ENCODE measurements at places on chromosomes 2 and 18.

DNA sequence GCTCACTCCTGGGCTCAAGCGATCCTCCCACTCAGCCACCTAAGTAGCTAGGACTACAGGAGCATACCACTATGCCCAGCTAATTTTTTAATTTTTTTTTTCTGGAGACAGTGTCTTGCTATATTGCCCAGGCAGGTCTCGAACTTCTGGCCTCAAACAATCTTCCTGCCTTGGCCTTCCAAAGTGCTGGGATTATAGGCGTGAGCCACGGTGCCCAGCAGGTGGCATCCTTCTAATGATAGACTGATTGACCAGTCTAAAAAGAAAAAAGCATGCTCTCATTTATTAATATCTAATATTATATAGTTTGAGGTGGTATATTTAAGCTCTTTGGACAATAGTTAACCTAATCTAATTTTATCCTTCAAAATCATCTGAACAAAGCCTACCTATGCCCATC lies 198.6 kb downstream of the CAMKMT start:
- H3K36me3 ChIP-seq: no peaks in the 10 kb centered on the region
- H3K27me3 ChIP-seq: no peaks in the 10 kb centered on the region
- DNase-seq: no peak
- no peak overlapping the region for H3K4me3 ChIP-seq
- H3K4me1 ChIP-seq: no peaks in the 10 kb centered on the region
- no peak overlapping the region for H3K27ac ChIP-seq

- H3K27me3 ChIP-seq: no peaks in the 10 kb centered on the region
- no peak for DNase-seq
- no peaks in the 10 kb centered on the region for H3K4me1 ChIP-seq
Measured at GRCh38 chr2:184769023-184769422, 170.7 kb downstream of the ZNF804A start.

GRCh38 chr2:25951071-25951547 lies 31.2 kb downstream of the KIF3C start:
- no peak overlapping the region for H3K27ac ChIP-seq
- H3K4me1 ChIP-seq: no peaks in the 10 kb centered on the region
- H3K4me3 ChIP-seq: no peak overlapping the region
- peak; percentile 76 for DNase-seq

GRCh38 chr2:208426412-208427045 lies 19.9 kb downstream of the PTH2R start:
- H3K4me1 ChIP-seq: no peaks in the 10 kb centered on the region
- H3K36me3 ChIP-seq: peaks cover 2% of the 10 kb centered on the region
- H3K4me3 ChIP-seq: no peak overlapping the region
- H3K27me3 ChIP-seq: no peaks in the 10 kb centered on the region
- no peak for DNase-seq

GRCh38 chr2:149873936-149874335 lies 286.4 kb upstream of the MMADHC start:
- H3K4me3 ChIP-seq: no peak overlapping the region
- no peak for DNase-seq
- H3K36me3 ChIP-seq: no peaks in the 10 kb centered on the region
- H3K4me1 ChIP-seq: no peaks in the 10 kb centered on the region

GRCh38 chr2:48232351-48232750 lies 297.6 kb upstream of the STON1 start:
- peaks cover 22% of the 10 kb centered on the region for H3K4me1 ChIP-seq
- no peaks in the 10 kb centered on the region for H3K27me3 ChIP-seq
- H3K4me3 ChIP-seq: no peak overlapping the region
- no peaks in the 10 kb centered on the region for H3K36me3 ChIP-seq
- no peak overlapping the region for H3K27ac ChIP-seq
- no peak for DNase-seq

GRCh38 chr2:209977386-209978239 lies 24.8 kb upstream of the RPE start:
- H3K27ac ChIP-seq: no peak overlapping the region
- no peak for DNase-seq
- H3K4me1 ChIP-seq: no peaks in the 10 kb centered on the region
- peaks cover 10% of the 10 kb centered on the region for H3K27me3 ChIP-seq

DNA sequence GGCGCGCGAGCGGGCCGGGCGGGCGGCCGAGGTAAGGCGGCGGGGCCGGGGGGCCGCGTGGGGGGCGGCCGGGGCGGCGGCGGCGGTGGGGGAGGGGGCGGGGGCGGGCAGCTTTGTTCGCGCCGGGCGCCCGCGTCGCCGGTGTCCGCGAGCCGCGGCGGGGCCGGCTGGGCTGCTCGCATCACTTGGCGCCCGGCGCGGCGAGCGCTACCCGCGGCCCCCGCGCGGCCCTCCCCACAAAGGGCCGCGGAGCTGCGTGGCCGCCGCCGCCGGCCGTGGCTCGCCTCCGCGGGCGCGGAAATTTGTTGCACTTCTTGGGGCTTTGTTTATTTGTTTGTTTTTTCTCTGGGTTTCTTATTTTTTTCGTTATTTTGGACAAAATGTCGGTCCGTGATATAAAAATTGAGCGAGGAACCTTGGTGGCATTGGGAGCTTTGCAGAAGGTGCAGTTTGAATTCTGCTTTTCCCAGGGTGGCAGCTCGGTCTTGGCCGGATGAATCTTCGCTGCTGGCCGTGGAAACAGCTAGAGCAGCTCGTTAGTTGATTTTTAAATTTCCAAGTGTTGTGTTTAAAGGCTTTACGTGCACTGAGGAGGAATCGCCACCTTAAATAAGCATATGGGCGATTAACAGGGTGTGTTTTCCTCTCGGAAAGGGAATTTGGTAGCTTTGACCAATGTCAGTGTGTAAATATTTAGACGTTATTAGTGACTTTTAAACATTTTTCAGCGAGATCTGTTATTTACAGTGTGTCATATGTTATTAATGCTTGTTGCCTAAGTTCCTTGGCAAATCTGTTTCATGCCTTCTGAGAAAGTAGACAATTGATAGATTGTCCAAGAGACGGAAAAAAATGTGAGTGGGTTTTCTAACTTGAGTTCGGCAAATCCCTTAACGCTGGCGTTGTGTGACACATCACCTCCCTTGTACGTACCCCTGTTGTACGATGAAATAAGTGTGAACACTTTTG lies 822 bp downstream of the UBE2E3 start:
- DNase-seq: peak; percentile 48
- peaks cover 12% of the 10 kb centered on the region for H3K36me3 ChIP-seq
- H3K4me1 ChIP-seq: peaks cover 57% of the 10 kb centered on the region
- peak overlapping the region; percentile 100 for H3K27ac ChIP-seq
- H3K4me3 ChIP-seq: peak overlapping the region; percentile 100
- H3K27me3 ChIP-seq: peaks cover 7% of the 10 kb centered on the region

- H3K27ac ChIP-seq: no peak overlapping the region
- DNase-seq: no peak
- H3K27me3 ChIP-seq: peaks cover 7% of the 10 kb centered on the region
- H3K4me1 ChIP-seq: no peaks in the 10 kb centered on the region
- H3K4me3 ChIP-seq: no peak overlapping the region
- H3K36me3 ChIP-seq: no peaks in the 10 kb centered on the region
Measured at GRCh38 chr2:182897137-182897536, 30.7 kb upstream of the FRZB start.

GRCh38 chr2:122267947-122268346 lies 512.5 kb downstream of the TSN start:
- no peak overlapping the region for H3K27ac ChIP-seq
- no peaks in the 10 kb centered on the region for H3K27me3 ChIP-seq
- no peaks in the 10 kb centered on the region for H3K4me1 ChIP-seq
- no peaks in the 10 kb centered on the region for H3K36me3 ChIP-seq
- no peak overlapping the region for H3K4me3 ChIP-seq

DNA sequence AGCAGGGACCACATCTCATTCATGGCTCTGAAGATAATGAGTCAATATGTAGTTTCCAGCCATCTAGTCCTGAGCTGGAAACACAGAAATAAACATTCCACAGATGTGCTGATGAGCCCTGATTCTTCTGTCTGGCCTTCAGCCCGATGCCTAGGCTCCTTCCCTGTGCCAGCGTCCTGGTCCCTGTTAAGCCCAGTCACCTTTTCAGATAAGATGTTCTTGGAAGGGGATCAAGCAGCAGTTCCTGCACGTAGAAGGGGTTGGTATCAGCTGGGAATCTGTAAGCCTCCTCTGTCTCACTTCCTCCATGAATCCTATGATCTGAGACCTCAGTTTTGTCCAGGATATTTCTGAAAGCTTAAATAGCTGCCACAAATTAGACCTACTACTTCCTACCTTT lies 149.3 kb downstream of the TTC32 start:
- H3K4me1 ChIP-seq: no peaks in the 10 kb centered on the region
- peaks cover 7% of the 10 kb centered on the region for H3K27me3 ChIP-seq
- H3K27ac ChIP-seq: no peak overlapping the region
- DNase-seq: no peak
- no peak overlapping the region for H3K4me3 ChIP-seq
